ENCODE measurements at places on chromosomes 2 and 18.

DNA sequence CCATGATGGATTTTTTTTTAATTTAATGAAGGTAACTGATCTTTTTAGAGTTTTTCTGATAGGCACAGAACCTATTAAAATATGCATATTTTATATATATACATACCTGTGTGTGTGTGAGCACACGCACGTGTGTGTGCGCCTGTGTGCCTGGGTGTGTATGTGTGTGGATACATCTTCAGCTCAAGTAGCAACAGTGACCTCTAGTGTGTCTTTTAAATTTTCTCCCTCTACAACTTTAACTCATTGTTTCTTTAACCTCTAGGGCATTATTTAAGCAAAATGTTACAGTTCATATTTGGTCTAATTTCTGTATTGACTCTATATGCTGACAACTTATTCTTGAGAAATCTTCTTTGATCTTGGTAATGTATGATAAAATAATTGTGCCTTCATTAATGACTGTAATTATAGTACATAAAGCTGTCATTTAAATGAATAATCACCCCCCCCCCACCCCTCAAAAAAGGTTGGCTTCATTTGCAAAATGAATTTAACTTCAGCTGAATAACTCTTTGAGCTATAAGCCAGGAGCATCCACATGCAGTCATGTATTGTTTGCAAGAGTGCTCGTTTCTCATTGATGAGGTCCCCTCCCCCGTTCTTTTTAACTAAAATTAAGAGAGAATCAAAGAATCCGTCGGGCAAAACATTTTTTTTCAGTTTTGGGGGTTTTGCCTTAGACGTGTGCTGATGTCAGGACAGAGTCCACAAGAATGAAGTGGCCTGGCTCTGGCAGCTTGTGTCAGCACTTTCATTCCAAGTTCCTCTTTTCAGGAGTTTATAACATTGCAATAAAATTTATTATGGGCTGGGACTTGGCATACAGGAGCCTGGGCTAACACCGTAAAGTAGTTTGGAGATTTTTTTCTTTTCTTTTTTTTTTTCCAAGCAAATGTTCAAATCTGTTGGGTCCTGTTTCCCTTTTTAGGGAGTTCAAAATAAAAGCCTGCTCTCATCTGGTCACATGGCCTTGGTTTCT, 80.0 kb downstream of the ETAA1 start:
- peak; percentile 55 for DNase-seq

GRCh38 chr2:149169656-149170055, 131.2 kb downstream of the LYPD6B start:
- DNase-seq: no peak

DNA sequence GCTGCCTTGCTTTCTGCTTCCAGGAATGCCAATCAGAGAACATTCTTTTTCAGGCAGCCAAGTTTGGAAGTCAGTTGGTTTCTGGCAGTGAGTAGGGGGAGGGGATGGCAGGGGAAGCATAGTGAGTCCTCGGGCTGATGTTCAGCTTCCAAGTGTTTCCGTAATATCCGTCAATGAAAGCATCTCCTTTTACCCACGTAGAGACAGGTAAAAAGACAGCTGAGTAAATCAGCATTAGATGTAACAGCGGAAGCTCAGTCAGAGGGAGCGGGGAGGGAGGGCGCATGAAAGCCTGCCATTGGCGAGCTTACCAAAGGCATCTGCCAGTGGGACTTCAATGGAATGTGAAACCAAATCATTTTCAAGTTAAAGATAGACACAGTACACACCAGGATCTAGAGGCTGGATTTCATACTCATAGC, 117.1 kb upstream of the DTNA start:
- peak; percentile 51 for DNase-seq

GRCh38 chr2:190413421-190413820, 5.3 kb downstream of the MFSD6 start:
- DNase-seq: no peak

DNA sequence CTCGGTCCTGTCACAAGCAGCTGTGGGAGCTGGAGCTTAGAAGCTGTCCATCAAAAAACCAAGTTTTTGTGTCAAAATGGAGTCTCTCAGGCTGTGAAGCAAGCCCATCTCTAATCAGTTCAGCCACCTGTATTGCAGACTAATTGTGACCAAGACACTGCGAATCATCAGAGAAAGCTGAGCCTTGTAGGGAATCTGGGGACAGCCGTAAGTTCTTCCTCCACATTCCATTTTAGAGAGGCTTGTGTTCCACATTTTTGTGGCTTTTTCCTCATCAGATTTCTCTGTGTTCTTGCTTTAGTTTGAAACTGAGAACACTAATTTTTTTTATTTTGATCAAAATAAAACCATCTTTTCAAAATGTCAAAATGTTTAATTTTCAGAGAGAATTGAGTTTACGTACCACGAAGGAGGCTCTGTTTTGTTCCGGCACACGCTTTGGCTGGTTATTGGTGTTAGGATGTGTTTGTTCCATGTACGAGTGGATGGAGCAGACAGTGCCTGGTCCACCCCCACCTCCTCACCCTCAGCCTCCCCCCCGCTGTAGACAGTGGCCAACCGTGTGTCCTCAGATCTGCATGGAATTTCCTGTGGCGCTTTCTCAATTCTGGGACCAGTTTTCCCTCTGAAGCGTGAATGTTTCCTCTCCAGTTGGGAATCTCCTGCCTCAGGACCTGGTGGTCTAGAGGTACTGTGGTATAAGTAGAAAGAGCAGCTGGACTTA, 140.8 kb downstream of the AGAP1 start:
- DNase-seq: peak; percentile 74

DNA sequence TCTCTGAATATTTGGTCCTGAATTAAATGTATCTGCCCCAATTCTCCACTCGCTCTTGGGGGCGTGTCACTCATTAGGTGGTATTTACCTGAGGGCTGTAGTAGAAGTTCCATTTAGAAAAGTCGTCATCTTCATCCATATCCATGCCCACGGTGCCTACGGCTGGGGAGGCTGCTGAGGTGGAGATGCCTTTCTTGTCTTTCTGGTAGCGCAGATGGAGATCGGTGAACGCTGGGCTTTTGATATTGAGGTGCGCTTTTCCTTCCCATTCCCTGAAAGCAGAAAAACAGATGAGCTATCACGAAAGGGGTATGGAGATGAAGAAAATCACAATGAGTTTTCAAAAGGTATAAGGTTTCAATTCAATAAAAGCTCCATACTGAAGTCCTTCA, 39.7 kb downstream of the APOB start:
- no peak for DNase-seq

- no peak for DNase-seq
Observed at GRCh38 chr18:35268821-35269220, 21.2 kb downstream of the ZSCAN30 start.

DNA sequence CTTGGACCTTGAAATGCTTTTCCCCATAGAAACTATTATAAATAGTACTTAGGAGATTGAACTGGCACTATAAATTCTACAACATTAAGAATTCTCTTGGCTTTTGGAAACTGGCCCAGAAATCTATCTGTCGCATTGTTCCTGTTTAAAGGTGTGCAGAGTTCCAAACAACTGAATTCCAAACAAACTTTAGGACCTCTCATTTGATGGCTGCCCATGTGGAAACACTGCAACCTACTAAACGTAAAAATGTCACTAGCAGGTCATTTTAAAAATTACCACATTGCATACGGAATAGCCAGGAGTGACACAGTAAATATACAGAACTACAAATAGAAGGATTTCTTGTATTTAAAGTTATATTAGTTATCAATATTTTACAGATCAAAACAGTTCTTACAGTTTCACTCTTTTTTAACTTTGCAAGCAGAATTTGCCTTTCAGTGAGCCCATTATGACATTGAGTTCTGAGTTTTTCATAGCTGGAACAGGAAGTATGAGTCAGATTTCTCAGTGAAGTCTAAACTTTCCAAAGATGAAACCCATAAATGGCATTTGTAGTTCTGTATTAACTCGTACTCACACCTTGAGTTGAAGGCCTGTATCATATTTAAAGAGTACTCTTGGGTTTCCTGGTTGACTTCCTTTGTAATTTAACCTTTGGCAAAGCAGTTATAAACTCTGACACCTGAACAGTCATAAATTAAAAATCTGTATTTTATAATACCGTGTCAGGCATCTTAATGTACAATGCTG, 142.3 kb upstream of the BOD1L2 start:
- DNase-seq: peak; percentile 52

DNA sequence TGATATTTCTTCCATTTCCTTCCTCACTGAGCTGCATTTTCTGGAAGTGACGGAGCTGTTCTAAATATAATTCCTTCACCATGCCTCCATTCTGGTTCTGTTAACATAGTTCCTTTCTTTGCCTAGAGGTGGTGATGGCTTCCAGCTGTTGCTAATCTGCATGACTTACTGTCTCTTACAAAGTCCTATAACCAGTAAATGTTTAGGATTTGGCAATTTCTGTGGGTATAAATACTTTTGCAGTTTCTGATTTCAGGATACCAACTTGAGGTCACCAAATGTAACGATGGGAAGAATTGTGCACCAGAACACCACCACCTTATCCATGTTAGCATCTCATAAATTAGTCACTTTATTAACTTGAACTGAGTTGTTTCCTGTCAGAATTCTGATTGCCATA, 101.7 kb upstream of the FN1 start:
- DNase-seq: peak; percentile 49

DNA sequence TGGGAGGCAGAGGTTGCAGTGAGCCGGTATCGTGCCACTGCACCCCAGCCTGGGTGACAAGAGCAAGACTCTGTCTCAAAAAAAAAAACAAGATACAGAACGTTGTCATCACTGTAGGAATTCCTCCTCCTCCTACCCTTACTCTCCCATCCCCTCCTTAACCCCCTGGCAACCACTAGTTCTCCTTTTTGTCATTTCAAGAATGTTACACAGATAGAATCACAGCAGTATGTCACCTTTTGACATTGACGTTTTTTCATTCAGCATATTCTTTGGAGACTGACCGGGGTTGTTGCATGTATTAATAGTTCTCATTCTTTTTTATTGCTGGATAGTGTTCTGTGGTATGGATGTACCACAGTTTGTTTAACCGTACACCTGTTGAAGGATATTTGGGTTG, 32.4 kb downstream of the TTLL4 start:
- DNase-seq: no peak

- DNase-seq: no peak
Observed at GRCh38 chr2:205836477-205837221, 154.3 kb downstream of the NRP2 start.

- DNase-seq: no peak
Observed at GRCh38 chr2:144971786-144972335, 451.9 kb upstream of the ZEB2 start.

DNA sequence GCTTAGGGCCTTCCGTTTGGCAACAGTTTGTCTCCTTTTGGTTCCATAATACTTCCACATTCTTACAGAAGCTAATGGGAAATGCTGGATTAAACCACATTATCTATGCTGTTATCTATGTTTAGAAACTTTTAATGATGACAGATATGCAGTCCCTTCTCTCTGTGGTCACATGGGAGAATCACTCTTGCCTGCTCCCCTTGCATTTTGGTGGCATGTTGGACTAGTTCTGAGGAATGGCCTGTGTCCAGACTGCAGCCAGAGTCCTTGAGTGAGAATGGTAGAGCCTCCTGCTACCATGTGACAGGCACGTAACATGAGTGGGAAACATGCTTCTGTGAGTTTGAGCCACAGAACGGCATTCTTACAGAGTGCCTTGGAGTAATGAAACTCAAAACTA, 19.2 kb downstream of the SPTBN1 start:
- DNase-seq: no peak

- DNase-seq: peak; percentile 23
Observed at GRCh38 chr2:208466151-208466919, 59.7 kb downstream of the PTH2R start.

- DNase-seq: peak; percentile 9
Observed at GRCh38 chr2:161134547-161135518, 25.4 kb upstream of the TANK start.

- DNase-seq: no peak
Observed at GRCh38 chr2:60569680-60570111, 16.2 kb upstream of the BCL11A start.

- DNase-seq: peak; percentile 88
Observed at GRCh38 chr18:48952287-48953103, 1.7 kb upstream of the SMAD7 start.

DNA sequence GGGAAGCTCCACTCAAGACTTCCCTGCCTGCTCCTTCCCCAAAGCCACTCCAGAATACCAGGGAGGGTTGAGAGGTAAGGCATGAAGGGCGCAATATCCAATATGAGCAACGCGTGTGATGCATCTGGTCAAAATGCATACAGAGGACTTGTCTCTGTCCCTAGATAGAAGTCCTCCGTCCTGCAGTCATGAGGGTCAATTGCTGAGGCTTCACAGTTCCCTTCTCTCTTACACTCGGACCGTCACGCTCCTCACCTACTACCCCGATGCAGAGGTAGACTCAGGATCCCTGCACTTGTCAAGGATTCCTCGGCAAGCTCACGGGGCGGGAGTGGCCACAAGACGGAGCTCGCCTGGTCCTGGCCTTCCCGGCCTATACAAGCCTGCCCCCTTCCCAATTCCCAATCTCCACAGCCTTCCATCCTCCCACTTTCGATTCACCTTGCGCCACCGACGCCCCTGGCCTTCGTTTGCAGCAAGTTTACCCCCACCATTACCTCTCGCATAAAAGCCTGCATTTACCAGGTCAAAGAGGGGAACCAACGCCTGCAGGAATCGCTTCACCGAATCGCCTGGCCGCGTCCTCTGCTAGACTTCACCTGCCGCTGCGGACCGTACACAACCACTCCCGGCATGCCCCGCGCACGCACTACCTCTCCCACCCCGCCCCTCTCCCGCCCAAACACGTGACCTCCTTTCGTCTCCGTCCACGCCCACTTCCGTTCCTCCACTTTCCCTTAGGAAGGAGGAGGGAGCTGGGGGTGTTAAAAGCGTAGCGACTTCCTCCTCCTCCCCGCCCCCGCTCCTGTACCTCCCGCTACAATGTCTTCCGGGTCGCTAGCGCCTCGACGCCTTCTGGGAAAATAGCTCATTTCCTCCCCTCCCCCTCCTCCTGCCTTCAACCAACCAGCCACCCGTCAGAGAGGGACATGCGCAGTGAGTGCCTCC, at the start of gene ORC4:
Gene ORC4 (minus strand): TSS at position 627 of the 948 bp plus-strand sequence. CDS start 44,779 bp downstream, outside the sequence.
- peak; percentile 96 for DNase-seq

DNA sequence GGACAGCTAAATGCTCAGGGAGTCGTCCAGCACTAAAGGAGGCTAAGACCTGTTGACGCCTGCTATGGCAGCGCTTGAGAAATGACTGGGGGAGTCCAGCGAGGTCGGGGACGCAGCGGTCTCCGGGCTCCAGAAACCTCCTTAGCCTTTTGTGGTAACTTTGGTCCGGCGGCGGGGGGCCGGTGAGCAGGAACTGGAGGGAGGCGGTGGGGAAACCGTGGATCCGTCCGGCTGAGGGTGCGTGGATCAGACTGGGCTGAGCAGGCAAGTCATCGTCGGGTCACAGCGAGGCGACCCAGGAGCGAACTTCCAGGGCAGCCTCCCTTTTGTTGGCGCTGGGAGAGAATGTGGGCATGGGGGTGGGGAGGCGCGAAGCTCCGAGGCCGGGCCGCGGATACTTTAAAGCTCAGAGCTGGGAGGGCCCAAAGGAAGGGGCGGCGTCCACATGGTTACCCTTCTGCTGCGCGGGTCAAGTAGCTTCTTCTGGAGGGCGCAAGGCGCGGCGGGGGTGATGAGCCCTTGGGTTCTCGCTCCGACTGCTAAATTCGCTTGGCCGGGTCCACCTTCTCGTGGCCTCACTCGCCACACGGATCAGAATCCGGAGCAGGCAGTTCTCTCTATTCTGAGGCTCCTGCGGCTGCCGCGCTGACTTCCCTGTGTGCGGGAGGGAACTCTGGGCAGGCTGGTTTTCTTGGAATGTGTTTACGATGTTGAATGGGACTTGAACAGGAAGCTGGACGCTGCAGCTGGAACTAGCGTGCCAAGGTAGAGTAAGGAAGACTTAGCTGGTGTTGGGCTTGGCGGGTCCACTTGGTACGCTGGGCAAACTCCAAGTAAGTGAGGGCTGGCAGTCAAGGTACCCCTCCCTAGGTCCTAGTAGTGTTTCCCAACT, 920 bp downstream of the GULP1 start:
- DNase-seq: peak; percentile 62

- DNase-seq: no peak
Observed at GRCh38 chr2:134869946-134870736, 31.7 kb downstream of the ACMSD start.

Data from GM03348 (cell line).